ENCODE measurements at places on chromosomes 3 and 15.

DNA sequence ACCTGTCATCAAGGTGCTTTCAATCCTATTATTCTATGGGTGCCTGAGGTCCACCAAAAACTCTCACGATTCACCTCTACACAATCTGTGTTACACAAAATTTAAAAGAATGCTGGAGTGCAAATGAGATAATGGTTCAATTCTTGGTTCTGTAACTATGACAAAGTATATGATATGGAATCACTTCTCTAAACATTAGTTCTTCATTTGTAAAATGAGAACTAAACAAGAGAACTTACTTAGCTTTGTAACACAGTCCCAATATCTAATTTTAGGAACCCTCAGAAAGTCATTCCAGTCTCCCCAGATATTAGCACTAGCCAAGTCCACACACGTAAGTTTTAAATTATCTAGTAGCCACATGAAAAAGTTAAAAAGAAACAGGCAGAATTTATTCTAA is 111.5 kb downstream of the TBL1XR1 start:
- DNase-seq: no peak

- no peak for DNase-seq
These were observed 55.7 kb downstream of the SYNPR start for GRCh38 chr3:63333815-63334214.

- no peak for DNase-seq
These were observed 616.9 kb downstream of the ZIC1 start for GRCh38 chr3:148026009-148026588.

- peak; percentile 93 for DNase-seq
These were observed at the start of gene HSPBAP1 for GRCh38 chr3:122793568-122794416. HSPBAP1 (minus strand) TSS chr3:122793831; CDS start chr3:122793680, 151 bp downstream.

GRCh38 chr15:74193299-74193718 is 9.3 kb downstream of the STRA6 start:
- peak; percentile 95 for DNase-seq

DNA sequence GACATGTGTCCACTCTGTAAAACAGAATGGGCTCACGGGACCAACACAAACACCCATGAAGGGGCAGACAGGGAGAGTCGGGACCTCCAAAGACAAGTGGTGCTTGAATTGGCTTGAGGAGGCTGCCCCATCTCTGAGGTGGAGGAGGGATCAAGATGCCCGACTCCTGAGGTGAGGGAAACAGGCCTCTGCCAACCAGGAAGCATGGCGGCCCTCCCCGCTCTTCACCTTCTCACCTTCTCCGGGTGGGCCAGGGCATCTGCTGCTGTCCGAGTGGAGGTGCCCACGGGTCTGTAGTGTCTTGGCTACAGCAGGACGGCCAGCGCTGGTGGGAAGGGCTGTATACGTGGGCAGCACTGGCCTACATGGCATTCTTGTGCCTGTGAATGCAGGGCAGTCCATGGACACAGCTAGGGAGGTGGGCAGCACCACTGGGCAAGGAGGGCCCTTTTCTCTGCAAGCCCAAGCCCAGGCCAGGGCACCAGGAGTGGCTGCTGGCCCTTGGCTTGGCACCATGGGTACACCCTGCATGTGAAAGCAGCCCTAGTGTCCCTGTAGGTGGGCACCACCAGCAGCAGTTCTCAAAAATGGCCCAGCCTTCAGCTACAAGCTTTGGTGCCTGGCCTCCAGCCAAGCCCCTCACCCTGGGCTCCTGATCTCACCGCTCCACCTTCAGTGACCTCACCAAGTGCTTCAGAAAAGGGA is 79.4 kb downstream of the SNRK start:
- no peak for DNase-seq

- DNase-seq: peak; percentile 73
These were observed 83.0 kb downstream of the CRYGS start for GRCh38 chr3:186461141-186461540.

DNA sequence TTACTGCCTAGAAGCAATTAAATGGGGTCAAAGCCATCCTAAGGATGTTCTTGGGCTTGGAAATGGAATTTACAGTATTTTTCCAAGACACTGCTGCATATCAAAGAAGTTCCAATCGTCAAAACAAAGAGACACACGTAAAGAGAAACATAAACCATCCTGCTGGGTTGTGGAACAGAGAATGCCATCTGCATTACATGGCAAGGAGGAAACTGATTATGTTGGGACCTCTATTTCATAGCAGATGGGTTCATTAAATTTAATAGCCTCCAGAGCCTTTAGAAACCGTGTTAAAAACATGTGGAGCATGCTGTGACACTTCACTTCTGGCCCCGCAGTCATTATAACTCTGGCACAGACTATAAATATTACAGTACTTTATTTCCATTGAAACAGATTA is 154.6 kb downstream of the LRTM1 start:
- DNase-seq: peak; percentile 82

GRCh38 chr3:12405432-12406272 is 78.6 kb upstream of the TSEN2 start:
- DNase-seq: peak; percentile 79

GRCh38 chr15:25056484-25057425 is 102.0 kb downstream of the SNRPN start:
- DNase-seq: no peak

DNA sequence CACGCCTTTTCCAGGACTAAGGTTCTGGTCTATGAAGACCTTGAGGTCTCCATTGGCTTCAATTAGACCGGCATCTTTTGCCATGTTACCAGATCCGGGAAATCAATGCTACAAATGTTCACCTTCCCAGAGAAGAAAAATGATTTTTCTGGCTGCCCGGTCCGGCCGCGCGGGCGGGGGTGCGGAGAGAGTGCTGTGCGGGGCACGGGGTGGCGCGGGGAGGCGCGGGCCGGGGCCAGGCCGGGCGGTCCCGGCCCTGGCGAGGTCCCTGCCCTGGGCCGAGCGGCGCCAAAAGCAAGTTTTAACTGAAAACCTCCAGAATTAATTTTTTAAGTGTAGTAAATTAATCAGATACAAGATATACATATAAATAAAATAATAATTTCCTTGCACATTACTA is 128.2 kb downstream of the MINAR1 start:
- no peak for DNase-seq

DNA sequence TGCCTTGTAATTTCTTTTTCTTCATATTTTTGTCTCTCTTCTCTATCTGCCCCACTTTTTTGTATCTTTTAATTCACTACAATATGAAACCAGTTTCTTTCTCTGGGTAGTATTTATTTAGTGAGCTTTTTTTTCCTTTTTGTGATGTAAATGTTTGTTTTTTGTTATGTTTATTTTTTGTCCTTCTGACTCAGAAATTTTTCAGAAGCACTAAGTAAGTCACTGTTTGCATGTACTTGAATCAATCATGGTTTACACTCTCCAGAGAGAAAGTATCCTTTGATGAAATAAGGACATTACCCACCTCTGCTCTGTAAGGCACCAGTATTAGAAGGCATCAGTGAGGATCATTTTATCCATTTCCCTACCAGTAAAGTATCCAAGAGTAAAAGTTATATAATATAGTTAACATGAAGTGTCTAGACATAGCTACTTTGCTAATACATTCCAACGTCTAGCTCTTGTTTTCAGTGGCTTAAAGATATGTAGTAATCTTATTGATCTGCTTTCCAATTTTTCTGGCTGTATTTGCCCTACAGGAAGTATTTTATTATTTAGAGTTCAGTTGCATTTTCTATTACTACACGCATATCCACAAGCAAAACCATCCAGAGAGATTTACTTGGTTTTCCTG is 25.4 kb downstream of the FILIP1L start:
- DNase-seq: no peak

DNA sequence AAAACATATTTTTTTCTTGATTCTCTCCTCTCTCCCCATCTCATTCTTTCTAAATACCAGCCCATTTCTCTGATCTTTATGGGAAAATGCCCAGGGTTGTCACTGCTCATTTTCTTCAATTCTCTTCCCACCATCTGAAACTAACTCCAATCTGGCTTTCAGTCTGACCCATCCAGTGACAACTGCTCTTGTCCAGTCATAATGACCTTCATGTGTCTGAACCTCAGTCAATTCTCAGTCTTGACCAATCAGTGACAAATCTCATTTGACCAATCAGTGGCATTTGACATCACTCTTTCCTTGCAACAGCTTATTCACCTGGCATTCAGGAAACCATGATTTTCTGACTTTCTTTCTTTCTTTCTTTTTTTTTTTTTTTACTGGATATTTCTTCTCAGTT is 15.1 kb downstream of the VEPH1 start:
- DNase-seq: peak; percentile 27

DNA sequence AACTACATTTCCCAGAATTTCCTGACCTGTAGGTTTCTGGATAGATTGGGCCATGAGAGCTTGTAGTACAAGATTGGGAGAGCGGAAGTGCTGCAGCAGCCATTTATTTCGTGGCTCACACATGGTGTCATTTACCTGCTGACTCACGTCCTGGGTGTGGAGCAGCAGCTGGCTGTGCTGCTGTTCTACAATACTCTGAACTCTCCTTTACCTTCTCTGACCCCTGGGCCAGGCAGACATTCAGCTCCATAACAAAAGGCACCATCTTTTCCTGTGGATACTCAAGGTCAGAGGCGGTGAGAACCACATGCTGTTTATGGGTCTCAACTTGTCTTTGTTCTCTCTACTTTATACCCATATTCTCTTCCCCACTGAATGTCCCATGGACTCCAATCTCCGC is 490.2 kb downstream of the IGSF11 start:
- no peak for DNase-seq

DNA sequence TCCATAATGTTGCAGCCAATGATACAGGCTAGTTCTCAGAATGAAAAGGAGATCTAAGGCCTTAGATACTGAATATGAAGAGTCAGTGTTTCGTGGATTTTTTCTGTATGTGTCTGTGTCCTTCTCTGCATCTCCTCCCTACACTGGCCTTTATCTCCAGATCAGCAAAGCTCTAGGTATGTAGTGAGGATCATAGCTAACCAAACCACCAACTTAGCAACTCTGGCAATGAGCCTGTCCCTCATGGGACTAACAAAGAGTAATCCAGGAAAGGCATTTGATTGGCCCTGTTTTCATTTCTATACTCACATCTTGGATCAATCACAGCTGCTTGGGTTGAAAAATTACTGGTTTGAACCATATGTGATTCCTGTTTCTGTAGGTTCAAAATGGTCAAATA is 18.6 kb upstream of the CNTN3 start:
- DNase-seq: peak; percentile 63

GRCh38 chr3:179977356-179977755 is 59.4 kb downstream of the PEX5L start:
- DNase-seq: no peak

DNA sequence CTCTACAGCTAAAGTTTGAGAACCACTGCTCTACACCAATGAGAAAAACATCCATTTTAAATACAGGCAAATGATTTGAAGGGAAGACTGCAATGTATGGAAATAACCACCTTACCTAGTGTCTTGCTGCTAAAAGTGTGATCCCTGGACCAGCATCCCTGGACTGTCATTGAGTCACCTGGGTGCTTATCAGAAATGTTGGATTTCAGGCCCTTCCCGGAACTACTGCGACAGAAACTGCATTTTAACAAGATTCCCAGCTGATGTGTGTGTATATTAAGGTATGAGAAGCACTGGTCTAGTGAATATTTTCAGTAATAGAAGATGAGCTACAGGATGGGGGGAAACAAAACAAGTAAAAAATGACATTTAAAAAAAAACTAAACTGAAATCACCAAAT is 324.1 kb downstream of the MECOM start:
- DNase-seq: no peak

DNA sequence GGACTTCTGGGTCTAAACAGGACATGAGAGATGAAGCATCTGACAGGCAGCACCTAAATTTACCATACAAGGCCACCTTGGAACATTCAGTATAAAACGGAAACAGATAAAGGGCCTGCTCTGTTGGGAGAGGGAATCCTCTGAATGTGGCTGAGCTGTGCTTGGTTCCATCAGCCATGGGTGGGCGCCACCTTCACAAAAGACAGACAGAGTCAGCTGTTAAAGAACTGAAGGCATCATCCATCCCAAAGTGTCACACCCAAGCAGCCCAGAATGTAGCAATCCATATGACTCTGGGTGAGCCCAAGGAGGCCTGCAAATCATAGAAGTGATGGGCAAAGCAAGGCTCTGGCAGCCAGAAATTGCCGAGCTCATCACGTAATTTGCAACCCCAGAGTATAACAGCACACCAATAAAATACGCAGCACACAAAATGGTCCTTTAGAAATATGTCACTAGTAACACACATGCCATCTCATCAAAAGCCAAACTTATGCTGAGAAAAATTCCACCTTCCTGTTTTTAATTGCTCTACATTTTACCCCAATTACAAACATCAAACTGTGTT is 24.8 kb upstream of the RBP1 start:
- DNase-seq: no peak

GRCh38 chr3:31695280-31696008 is 162.7 kb downstream of the STT3B start:
- DNase-seq: peak; percentile 5

DNA sequence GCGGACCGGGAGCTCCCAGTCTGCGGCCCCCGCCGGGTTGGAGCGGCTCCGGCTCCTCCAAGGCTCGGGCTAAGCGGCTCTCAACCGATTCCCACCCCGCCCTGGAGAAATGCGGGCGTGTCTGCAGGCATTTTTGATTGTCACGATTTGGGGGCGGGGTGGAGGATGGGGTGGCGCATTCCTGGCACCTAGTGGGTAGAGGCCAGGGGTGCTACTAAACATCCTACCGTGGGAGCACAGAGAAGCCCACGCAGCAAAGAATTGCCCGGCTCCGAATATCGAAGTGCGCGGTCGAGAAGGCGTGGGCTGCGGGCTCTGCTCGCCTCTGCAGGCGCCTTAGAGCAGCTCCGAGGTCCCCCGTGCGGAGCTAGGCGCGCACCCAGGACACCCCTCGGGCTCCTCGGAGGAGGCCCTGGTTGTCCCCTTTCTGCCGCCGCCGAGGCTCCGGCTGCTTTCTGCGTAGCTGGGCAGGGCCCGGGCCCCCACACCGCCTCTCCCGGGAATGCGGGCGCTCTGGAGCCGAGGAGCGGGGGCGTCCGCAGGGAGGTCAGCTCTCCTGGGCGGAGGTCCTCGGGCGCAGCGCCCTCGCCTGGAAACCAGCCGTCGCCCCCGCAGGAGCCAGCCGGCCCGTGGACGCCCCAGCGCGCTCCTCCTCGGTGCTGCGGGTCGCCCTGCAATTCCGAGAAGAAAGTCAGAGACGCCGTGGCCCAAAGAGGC is 16.5 kb upstream of the LAMP3 start:
- DNase-seq: peak; percentile 44

DNA sequence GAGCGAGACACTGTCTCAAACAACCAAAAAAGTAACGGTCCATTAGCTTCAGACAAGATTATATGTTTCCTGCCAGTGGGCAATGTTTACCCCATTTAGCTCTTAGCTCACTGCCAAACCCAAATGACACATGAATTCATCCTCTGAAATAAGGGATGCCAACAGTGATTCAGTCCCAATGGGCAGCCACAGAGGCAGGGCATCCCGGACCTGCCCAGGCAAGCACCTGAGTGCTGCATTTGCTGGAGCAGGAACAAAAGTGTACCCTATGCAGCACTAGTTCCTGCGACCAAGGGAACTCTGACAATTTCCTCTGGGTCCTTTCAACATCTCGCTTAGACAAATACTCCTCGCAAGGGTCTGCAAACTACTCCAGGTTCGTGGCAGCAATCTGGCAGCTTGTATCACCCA is 8.0 kb downstream of the IP6K2 start:
- no peak for DNase-seq

GRCh38 chr15:73620078-73620477 is 13.1 kb downstream of the NPTN start:
- DNase-seq: no peak

GRCh38 chr3:30112411-30112810 is 494.0 kb upstream of the TGFBR2 start:
- no peak for DNase-seq

GRCh38 chr3:44045476-44046275 is 196.0 kb upstream of the TOPAZ1 start:
- peak; percentile 78 for DNase-seq

GRCh38 chr3:51371943-51372557 is 13.0 kb upstream of the MANF start:
- DNase-seq: peak; percentile 74

- no peak for DNase-seq
These were observed 7.4 kb downstream of the KLF15 start for GRCh38 chr3:126349611-126350501.
